ENCODE measurements at places on chromosomes 3 and 15.

GRCh38 chr3:4504340-4505261 lies 11.5 kb downstream of the ITPR1 start:
- no peak for DNase-seq

DNA sequence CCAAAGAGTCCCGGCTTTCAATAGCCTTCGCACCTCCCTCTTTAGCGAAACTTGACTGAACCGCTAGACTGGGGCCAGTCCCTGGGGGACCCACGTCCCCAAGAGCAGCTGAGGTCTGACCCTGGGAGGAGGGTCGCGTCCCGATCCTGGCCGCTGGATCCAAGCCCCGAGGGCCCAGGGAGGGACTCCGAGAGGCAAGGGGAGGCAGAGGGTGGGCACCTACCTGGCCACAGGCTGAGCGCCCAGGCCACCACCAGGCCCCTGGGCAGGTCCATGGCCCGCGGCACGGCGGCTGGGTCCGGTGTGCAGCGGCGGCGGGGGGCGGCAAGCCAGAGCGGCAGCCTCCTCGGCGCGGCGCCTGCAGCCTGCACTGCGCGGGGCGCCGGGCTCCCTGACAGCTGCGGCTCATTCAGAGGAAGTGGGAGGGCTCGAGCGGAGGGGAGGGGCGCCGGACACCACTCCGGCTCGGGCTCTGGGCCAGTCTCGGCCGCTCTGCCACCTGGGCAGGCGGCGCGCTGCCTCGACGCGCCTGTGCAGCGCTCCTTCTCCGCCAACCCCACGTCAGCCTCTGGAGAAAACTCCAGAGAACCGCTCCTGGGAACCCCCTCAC lies at the start of gene ITGA11:
Gene ITGA11 (minus strand): TSS at position 372 of the 610 bp plus-strand sequence. CDS start 97 bp downstream, at position 275.
- DNase-seq = no peak

GRCh38 chr3:51813539-51813938 lies 34.5 kb upstream of the IQCF6 start:
- no peak for DNase-seq

- no peak for DNase-seq
Observed at GRCh38 chr3:86774082-86774691, 216.8 kb downstream of the VGLL3 start.

DNA sequence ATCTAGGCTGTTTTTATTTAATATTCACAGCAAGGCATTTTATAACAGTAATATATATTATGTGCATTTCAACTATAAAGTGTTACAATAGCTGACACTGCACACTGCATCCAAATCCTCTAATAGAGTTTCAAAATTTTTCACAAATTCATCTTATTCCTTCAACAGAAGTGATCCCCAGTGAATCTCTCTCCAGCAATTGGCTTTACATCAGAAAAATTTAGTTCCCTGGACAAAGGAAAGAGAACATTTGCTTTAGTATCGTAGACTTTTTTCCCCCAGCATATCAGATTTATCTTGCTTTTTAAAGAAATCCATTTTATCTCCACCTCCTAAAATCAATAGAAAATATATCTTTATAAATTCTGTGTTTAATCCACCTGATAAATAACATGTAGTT lies 868.6 kb downstream of the TBL1XR1 start:
- DNase-seq = no peak

GRCh38 chr3:61186030-61186429 lies 65.2 kb downstream of the FHIT start:
- no peak for DNase-seq

- no peak for DNase-seq
Observed at GRCh38 chr3:138426211-138426610, 8.2 kb upstream of the ESYT3 start.

- DNase-seq = no peak
Observed at GRCh38 chr15:61116825-61117224, 112.3 kb downstream of the RORA start.

GRCh38 chr3:100682056-100682853 lies 27.0 kb upstream of the TFG start:
- no peak for DNase-seq

DNA sequence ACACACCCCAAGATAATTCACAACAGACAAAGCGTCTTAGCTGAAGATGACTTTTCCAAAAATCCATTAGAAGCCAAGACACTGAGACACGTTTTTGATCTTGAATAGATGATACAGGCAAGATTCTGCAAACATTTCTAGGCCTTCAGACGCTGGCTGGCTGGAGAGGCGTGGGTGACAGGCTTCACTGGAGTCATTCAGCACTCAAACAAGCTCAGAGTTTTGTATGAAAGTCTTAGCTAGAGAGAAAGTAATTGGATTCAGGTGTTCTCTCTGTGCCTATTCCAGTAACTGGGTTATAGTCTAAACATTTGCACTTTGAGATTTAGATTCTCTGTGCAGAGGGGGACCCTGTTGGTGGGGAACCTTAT lies 147.7 kb upstream of the BHLHE40 start:
- DNase-seq = no peak

- no peak for DNase-seq
Observed at GRCh38 chr3:154783521-154783931, 296.6 kb upstream of the MME start.

DNA sequence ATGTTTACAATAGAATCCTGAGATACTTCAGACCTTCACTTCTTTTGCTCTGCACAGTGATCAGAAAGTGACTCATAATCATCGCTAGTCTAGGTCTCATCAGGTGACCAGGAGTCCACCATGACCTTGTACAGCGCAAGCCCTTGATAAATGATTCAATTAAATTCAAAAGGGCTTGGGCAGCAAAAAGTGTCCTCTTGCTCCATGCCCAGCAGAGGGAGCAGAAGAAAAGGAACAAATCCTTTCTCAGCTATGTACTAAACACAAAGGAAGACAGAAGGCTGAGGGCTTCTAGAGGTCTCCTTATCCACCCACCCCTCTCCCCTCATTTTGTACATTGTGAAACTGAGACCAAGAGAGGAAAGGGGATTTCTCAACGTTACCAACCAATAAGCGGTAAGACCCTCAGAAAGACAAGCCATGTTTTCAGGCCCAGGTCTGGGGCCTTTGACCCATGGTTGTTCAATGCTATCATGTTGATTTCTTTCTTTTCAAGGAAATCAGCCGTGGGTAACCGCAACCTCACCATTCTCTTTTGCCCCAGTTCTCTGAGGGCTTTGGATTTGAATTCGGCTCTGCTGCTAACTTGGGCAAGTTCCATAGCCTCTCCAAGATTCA lies 74.8 kb downstream of the AQP9 start:
- DNase-seq = no peak

GRCh38 chr15:64100958-64101357 lies 5.2 kb downstream of the SNX1 start:
- DNase-seq = no peak

GRCh38 chr3:115699706-115700105 lies 76.4 kb downstream of the GAP43 start:
- DNase-seq = no peak

- DNase-seq = no peak
Observed at GRCh38 chr3:169522595-169523529, 140.7 kb downstream of the MECOM start.

GRCh38 chr3:46239952-46240351 lies 2.3 kb upstream of the CCR3 start:
- no peak for DNase-seq

- no peak for DNase-seq
Observed at GRCh38 chr3:194539498-194539897, 52.7 kb upstream of the ATP13A3 start.

DNA sequence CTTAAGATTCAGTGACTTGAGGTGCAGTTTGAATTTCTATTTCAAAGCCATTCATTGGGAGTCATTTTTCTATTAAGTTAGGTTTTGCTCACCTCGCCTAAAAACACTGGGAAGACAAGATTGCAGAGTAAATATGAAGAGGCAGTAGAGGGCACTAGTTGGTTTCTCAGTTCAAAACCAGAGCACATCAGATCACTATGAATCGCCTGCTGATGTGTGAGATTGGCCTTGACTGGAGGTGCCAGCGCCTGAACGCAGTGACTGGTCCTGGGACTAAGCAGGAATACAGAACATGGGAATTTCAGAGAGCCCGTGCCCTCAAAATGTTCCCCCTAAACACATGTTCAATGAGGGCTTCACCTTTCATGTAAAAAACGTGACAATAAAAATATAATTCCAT lies 229.0 kb downstream of the ITPR1 start:
- no peak for DNase-seq

GRCh38 chr3:47002171-47003055 lies 22.9 kb downstream of the NBEAL2 start:
- no peak for DNase-seq

GRCh38 chr3:30035935-30036567 lies 570.4 kb upstream of the TGFBR2 start:
- DNase-seq = no peak

DNA sequence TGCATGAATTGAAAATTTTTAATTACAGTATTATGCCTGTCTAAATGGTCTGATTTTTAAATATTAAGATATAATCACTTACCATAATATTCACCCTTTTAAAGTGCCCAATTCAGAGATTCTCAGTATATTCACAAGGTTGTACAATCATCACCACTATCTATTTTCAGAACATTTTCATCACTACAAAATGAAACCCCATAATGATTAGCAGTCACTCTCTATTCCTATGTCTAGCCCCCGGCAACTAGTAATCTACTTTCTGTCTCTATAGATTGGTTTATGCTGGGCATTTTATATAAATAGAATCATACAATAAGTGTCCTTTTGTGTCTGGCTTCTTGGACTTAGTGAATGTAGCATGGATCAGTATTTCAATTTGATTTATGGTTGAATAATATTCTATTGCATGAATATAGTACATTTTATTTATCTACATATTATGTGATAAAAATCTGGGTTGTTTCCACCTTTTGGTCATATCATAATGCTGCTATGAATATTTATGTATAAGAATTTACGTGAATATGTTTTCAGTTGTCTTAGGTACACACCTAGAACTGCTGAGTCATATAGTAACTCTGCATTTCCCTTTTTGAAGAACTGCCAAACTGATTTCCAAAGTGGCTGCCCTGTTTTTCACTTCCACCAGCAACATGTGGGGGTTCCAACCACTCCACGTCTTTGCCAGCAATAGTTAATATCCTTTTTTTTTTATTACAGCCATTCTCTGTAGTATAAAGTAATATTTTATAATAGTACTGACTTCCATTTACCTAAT lies 485.7 kb upstream of the ZNF385D start:
- no peak for DNase-seq

- DNase-seq = no peak
Observed at GRCh38 chr3:171345107-171345843, 114.9 kb downstream of the TNIK start.
